ENCODE measurements at places on chromosomes 13 and 19.

GRCh38 chr19:27774337-27774736 is 1438.6 kb downstream of the UQCRFS1 start:
- DNase-seq: no peak

DNA sequence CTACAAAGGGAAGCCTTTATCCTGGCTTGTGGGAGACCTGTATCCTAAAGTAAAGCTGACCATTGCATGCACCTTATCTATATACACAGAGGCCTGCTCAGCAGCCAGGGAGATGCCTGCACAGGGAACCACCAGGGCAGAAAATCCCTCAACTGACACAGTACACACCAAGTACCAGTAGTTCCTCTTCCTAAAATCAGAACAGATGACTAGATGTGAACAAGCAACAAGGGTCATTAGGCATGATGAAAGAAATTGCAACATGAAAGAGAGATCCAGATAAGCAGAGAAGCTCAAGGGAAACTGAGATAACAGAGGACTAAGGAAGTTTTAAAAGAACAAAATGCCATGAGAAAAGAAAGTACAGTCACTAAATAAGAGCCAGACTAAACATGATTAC is 39.7 kb upstream of the SLC7A9 start:
- DNase-seq: no peak

- DNase-seq: no peak
These were observed 40.0 kb upstream of the ISYNA1 start for GRCh38 chr19:18477974-18478373.

- DNase-seq: no peak
These were observed 14.4 kb downstream of the COMP start for GRCh38 chr19:18776736-18777135.

DNA sequence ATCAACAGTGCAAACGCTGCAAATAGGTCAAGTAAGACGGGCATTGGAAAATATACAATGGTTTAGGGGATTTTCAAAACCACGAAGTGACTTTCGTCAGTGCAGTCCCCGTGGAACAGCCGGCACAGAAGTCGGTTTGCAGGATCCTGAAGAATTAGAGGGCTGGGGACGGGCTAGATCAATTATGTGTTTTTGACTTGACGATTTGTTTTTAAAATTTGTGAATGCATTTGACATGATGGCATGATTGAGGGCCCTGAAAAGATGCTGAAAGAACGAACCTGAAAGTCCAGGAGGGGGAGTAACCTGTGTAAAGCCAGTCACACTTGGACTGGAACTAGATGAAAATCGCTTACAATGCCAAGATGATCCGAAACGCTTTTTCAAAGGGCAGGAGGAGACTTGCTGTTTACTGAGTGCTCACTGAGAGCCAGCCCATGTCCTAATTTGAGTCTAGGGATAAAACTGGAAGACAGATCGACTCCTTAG is 8.9 kb upstream of the DGKH start:
- no peak for DNase-seq

Data from retina (tissue), 1 donor.